ENCODE measurements at places on chromosomes 16 and 17.

DNA sequence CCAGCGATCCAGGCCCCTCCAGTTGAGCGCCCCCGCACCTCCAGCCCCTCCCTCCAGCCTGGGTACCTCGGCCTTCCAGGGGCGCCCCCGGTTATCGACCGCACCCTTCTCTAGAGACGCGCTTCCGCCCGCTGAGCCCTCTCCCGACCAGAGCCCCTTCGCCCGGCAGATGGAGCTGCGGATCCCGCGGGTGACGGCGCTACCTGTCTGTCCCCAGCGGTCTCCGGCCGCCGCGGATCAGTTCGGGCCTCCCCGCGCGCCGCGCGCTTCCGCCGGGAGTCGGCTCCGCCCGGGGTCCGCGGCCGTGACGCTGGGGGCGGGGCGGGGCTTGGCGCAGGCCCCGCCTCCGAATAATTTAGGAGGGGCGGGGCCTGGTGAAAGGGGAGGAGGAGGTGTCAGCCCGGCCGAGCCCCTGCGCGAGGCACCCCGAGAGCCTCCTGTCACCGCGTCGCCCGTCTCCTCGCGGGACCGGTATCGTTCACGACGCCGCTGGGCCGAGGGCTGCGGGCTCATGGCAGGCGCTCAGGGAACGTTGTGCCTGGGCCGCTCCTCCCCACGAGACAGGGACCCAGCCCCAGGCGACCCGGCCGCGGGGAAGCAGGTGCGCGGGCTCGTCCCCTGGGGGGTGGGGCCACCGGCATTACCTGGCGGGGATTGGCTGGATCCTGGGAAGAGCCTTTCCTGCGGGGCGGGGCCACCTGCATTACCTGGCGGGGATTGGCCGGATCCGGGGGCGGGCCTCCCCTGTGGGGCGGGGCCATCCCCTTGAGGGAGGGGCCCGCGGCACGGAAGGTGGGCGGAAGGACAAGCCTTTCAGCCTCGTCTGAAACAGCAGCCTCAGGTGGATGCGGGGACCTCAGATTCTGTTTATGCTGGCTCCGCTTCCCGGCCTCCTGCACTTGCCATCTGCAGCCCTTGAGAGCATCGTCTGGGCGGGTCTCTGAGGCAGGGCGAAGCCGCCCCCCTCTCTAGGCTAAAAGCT is at the start of gene SPATA2L:
Gene SPATA2L, minus strand, starts transcription at position 281 of the 982 bp plus-strand sequence. CDS start 473 bp downstream, outside the sequence.
- DNase-seq: peak; percentile 76

- DNase-seq: peak; percentile 83
Observed at GRCh38 chr17:42322382-42323267, 34.3 kb downstream of the STAT5A start.

GRCh38 chr16:66623755-66624154 is 19.3 kb downstream of the CMTM3 start:
- DNase-seq: no peak

DNA sequence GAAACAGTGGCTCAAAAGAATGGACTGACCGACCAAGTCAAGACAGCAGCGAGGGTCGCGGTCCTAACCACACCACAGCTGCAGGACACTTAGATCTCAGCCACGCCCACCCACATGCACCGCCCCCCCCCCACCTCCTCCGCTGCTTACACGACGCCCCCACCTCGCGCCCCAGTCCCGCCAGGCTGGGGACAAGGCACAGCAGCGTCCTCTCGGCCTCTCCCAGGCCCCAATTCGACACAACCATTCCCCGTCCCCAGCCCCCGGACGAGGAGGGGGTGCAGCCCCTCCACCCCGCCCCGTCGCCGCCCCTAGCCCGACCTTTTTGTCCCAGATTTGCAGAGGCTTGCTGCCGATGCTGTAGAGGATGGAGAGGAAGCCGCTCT is 477 bp downstream of the CFAP20 start:
- no peak for DNase-seq

DNA sequence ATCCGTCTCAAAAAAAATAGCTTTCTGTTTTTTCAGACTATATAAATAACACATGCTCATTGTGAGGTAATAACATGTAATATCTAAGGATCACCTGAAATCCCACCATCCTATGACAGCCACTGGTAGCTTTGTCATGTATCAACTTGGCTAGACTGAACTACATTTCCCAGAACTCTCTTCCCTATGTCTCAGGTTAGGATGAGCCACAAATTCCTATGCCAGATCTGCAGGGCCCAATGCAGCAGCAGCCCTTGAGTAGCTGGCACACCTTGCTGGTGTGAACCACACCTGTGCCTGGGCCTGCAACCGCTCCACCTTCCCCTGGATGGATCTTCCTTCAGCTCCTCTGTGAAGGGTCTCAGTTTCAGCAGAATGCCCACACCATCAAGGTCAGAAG is 28.1 kb downstream of the OGFOD1 start:
- DNase-seq: no peak

GRCh38 chr17:49191409-49191916 is 18.9 kb downstream of the GNGT2 start:
- no peak for DNase-seq

DNA sequence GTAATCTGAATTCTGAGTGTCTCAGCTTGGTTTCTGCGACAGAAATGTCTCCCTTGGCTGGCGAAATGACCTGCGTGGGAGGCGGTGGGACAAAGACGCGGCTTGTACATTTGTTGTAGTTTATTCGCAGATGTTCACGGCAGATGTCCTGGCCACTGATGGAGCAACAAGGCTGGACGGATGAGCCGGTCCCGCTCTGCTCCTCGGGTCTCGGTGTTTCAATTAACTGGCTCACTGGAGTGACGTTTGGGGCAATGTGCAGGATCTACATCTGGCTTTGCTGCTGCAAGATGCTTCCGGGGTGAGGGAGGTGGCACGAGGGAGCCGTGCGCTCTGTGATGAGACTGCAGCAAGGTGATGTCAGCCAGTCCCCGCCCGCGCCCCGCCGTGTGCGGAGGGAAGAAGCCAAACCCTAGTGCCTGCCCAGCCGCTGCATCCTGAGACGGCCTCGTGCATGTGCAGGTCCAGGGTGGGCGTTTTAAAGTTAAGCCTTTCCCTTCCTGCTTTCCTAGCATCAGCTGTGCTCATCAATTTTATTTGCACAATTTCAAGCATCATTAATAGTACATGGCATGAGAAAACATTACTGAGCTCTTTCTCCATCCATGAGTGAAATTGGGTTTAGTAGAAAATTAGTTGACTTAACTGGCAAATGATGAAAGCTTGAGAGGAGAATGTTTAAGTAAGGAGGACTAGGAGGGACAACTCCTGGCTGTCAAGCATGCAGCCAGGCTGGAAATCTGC is 44.4 kb downstream of the MGAT5B start:
- no peak for DNase-seq

DNA sequence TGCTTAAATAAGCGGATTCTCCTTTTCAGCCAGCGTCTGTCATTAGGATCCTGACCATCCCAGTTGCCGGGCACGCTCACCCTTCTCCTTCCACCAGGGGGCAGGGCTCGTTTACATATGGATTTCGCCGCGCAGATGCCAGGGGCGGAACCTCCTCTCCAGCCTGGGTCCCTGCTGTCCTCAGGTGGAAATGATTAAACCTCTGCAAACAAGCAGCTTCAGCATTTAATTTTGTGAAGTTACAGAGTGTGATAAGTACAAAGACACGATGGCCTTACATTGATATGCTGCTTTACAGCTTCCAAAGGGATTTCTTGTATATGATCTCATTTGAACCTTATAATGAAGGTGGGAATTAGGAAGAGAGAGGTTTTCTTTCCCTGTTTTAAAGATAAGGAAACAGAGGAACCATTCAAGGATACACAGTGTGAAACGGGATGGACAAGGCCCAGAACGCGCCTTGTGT is 3.9 kb upstream of the KRT28 start:
- peak; percentile 62 for DNase-seq

DNA sequence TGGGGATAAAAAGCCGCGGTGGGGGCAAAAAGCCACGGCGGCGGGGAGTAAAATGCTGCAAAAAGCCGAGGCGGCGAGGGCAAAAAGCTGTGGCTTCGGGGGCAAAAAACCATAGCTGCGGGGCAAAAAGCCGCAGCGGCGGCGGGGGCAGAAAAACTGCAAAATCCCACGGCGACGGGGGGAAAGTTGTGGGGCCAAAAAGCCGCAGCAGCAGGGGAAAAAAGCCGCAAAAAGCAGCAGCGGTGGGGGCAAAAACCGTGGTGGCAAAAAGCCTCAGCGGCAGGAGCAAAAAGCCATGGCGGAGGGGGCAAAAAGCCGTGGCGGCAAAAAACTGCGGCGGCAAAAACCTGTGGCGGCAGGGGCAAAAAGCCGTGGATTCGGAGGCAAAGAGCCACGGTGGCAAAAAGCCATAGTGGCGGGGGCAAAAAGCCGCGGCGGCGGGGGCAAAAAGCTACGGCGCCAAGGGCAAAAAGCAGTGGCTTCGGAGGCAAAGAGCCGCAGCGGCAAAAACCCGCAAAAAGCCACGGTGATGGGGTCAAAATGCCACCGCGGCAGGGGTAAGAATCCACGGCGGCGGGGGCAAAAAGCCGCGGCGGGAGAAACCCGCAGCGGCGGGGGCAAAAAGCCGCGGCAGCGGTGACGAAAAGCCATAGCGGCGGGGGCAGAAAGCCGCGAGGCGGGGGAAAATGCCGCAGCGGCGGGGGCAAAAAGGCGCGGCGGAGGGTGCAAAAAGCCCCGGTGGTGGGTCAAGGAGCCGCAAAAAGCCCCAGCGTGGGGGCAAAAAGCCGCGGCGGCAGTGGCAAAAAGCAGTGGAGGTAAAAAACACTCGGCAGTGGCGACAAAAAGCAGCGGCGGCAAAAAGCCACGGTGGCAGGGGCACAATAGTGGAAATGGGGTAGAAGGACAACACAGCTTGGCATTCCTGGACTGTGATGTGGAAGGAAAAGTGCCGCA is 192.8 kb downstream of the SHCBP1 start:
- DNase-seq: no peak

DNA sequence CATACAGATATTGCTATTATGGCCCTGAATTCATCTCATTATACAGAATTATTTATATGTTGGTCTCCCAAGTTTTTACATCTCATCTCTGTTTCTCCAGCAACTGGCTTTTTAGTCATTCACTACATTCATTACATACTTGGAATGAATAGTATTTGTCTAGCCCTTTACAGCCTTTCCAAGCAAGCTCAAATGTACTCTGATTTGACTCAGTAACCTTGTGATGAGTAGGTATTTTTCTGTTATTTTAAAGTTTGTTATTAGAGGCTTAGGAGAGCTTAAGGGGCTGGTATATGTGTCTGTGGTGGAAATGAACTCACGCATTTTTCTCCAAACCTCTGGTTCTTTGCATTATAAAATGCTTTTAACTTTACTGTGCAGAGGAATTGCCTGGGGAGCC is 224.7 kb downstream of the SNX29 start:
- no peak for DNase-seq

- no peak for DNase-seq
Observed at GRCh38 chr16:50067290-50067853, 1.6 kb downstream of the HEATR3 start.

- no peak for DNase-seq
Observed at GRCh38 chr16:49951574-49952195, 73.3 kb upstream of the CNEP1R1 start.

DNA sequence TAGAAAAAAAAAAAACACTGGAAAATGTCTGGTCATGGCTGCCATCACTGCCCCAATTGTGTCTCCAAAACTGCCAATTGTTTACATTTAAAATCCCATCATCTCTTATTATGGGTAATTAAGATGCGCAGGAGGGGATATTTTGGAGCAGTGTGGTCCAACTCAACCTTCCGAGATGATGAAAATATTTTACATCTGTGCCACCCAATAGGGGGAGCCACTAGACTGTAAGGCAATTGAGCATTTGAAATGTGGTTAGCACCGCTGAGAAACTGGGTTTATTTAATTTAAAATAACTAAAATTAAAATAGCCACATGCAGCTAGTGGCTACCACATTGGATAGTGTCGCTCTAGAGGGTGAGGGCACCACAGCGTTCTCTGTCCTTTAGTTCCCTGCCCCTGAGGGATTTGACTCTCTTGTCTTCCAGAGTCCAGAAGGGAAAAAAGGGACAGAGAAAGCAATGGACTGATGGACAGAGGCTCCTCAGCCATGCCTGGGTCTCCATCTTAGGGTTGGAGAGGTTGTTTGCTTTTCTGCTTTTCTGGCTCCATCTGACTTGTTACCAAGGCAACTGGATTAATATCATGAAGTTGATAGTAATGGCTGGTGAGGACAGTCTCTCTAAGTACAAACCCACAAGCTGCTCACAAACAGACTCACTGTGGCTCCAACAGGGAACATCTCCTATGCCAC is 3.5 kb downstream of the MPO start:
- DNase-seq: no peak

Data from DMS 273 treated with DMSO at 0.1 percent for 48 hours (cell line).